AG10803 (cell line): ENCODE measurements at places on chromosomes 4 and X.

- no peak for DNase-seq
Observed at GRCh38 chr4:158211222-158211621, 936 bp downstream of the TMEM144 start.

DNA sequence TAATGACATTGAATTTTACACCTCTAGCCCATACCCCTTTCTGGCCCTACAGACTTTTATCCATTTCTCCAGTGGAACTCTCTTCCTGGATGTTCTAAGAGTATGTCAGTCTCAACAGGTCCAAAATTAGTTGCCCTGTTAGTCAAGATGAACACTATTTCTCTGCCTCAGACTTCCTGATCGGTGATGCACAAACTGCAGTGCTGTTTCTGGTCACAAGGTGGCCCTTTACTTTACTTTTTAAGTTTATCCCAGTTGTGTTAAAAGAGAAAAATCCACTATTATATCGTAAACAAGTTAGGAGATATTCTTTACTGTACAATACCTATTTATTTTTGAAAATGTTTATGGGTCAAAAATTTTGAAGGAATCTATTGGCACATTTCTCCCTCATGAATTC lies 13.1 kb downstream of the TCEAL7 start:
- peak; percentile 39 for DNase-seq

DNA sequence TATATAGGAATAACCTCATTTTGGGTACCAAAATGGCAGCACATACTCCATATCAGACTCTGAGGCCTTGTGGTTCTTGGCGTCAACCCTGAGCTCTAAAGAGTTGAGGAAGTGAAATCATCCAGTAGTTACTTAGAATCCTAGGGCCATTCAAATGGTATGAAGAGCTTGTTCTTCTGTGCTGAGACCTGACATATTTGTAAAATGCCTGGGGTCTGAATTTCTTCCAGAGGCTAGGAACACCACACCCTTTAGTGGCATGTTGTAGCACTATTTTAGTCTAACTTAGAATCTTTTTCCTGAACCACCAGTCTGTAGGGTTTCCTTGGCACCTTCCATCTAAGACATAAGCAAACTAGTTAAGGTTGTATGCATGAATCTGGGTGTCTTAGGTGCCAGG lies 18.1 kb upstream of the GDPD2 start:
- DNase-seq = peak; percentile 4

DNA sequence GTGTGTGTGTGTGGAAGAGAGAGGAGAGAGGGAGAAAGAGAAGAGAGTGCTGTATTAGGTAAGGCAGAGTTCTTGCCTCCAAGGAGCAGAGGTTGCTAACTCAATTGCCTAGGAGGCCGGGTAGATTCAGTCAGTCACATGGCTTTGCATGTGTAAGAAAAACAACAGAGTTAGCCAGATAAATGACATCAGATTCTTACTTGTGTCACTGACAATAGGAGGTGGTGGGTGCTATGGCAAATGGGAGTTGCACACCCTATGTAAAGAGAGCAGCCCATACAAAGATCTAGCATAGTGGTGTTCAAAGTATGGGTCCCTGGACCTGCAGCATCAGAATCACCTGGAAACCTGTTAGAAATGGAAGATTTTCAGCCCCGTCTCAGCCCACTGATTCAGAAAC lies 14.4 kb upstream of the PGRMC2 start:
- DNase-seq = no peak

- peak; percentile 79 for DNase-seq
Observed at GRCh38 chr4:85724791-85725563, 250.0 kb downstream of the ARHGAP24 start.

DNA sequence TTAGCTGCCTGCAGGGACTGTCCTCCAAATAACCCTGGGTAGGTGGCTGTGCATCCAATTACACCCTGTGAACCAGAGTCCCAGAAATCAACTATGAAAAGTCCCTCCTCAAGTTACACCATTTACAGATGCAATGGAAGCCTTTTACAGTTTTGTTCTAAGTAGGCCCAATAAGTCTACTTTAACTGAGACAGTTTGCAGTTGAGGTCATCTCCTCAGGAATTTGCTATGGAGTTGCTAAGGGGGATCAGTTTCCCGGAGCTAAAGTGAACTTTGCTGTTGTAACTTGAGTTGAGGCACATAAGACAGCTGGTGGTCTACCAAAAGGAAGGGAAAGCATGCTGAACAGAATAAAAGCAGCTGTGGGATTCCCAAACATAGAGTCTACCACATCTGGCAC lies 121.6 kb upstream of the STK26 start:
- no peak for DNase-seq

DNA sequence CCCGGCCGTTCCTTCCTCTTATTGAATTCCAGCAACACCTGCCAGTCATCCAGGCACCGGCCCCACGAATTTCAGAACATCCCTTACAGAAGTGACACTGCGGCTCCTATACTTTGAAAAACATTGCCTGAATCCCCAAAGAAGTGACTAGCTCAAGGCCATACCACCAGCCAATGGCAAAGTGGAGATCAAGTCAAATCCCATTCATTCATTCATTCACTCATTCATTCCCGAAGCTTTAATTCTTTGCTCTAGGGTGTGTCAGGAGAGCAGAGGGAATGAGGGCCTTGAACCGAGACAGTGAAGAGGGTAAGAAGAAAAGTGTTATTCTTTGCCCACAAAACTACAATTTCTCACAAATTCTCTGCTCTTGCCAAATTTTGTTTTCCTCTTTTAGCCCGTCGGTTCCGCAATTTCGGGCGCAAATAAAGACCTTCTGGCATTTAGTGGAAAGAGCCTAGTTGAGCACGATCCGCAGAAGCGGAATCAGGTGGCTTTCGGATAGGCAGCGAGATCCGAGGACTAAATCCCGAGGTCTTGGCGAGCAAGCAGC lies 824 bp upstream of the HMGB3 start:
- no peak for DNase-seq

GRCh38 chr4:61201961-61202637 lies 2.0 kb downstream of the ADGRL3 start:
- no peak for DNase-seq

DNA sequence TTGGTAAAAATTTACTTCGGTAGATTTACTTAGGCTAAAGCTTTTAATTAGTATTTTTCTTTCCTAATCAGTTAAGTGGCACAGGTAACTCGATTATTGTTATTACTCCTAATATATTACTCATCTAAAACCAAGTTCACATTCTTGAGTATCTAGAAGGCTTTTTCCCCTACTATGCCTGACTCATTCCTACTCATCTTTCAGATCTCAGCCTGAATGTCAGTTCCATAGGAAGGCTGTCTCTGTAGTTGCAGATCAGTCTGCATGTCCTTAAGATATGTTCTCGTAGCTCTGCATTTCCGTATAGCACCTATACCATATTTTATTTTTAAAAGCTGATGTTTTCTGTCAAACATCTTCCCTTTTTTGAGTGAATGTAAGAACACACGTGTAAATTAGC lies 5.9 kb upstream of the FAM184B start:
- no peak for DNase-seq

GRCh38 chr4:23153076-23153475 lies 460.3 kb downstream of the GBA3 start:
- DNase-seq = no peak

DNA sequence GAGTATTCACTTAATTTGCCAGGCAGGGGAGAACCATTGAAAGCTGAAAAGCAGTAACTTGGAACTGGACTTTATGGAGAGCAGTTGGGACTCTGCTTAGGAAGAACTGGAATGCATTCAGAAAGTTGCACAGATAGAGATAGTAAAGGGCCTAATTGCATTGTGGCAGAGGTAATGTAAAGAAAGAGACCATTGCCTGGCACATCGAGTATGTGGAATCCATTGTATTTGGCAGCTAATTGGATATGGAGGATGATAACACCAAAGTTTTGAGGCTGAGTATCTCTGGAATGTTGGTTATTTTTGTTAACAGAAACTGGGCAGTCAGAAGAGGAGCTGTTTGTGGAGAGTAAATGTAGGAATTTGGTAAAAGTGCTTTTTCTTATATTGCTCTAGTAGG lies 169.9 kb downstream of the BMPR1B start:
- DNase-seq = peak; percentile 5

- no peak for DNase-seq
Observed at GRCh38 chr4:6097581-6097980, 79.3 kb upstream of the C4orf50 start.

GRCh38 chr4:100299046-100299840 lies 109.0 kb upstream of the DDIT4L start:
- peak; percentile 99 for DNase-seq

- DNase-seq = no peak
Observed at GRCh38 chr4:76716020-76716419, 181.9 kb downstream of the SOWAHB start.

- DNase-seq = no peak
Observed at GRCh38 chr4:70704931-70705182, 16.5 kb downstream of the UTP3 start.

GRCh38 chr4:148793221-148793620 lies 351.0 kb upstream of the NR3C2 start:
- no peak for DNase-seq

DNA sequence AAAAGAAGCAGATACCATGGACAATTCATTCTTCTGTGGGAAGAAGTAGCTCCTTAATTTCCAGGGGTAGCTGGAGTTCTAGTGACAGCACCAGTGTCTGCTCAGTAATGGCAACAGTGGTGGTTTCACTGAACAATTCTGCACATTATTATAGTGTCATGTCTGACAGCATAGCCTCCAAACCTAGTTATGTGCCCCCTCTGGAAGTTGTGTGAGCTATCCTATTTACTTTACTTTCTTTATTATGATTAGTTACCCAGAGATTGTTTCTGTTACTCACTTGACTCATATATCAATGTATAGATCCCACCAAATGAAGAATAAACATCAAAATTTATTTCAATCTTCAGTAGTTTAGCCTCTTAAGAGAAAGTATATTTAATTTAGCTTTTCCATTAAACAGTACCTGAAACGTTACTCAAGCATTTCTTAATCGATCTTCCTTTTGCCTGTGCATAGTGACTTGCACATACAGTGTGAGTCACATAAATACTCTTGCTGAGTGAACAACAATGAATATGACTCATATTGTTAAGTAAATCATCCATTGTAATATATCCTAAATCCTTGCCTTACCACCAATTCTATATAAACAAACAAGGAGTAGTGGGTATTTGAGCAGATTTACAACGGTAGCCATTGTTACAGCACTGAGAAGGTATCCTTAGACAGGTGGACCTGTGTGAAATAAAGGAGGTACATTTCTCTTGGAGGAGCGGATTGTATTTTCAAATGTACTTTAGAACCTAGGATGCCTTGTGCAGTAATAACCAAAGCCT lies 534.7 kb downstream of the ANKRD50 start:
- DNase-seq = peak; percentile 52

GRCh38 chr4:26223155-26223554 lies 97.7 kb upstream of the RBPJ start:
- DNase-seq = peak; percentile 39

DNA sequence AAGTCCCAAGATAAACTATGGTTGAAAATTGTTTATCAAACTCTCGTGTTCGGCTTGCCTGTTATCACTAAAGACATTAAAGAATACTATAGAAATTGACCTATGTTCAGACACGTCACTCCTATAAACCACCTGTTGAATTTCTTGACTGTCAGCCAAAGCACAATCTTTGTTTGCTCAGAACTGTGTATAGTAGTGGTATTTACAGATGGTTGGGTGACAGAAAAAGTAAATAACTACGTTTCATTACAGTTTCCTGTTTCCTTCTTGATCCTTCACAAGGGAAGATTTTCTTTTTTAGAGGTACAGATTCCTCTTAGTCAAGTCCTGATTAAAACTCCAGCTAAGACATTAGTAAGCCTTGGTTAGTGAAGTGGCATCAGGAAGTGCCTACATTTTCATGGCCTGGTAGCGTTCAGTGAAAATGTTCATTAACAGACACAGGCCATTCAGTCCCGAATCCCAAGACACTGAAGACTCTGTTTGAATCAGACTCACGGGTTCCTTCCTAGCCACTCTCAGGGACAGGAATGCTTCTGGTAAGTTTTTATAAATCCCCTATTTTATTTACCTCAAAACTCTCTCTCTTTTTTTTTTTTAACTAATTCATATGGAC lies at the start of gene SMIM31:
Gene SMIM31, plus strand, starts transcription at position 259 of the 616 bp plus-strand sequence. CDS start 16,313 bp downstream, outside the sequence.
- DNase-seq = no peak

GRCh38 chr4:153537493-153537960 lies 71.4 kb downstream of the TMEM131L start:
- no peak for DNase-seq

- DNase-seq = peak; percentile 63
Observed at GRCh38 chr4:88033309-88033708, 25.9 kb downstream of the PKD2 start.

GRCh38 chr4:148170408-148171365 lies 271.5 kb downstream of the NR3C2 start:
- no peak for DNase-seq

GRCh38 chr4:7843831-7844593 lies 95.6 kb downstream of the AFAP1 start:
- peak; percentile 84 for DNase-seq

DNA sequence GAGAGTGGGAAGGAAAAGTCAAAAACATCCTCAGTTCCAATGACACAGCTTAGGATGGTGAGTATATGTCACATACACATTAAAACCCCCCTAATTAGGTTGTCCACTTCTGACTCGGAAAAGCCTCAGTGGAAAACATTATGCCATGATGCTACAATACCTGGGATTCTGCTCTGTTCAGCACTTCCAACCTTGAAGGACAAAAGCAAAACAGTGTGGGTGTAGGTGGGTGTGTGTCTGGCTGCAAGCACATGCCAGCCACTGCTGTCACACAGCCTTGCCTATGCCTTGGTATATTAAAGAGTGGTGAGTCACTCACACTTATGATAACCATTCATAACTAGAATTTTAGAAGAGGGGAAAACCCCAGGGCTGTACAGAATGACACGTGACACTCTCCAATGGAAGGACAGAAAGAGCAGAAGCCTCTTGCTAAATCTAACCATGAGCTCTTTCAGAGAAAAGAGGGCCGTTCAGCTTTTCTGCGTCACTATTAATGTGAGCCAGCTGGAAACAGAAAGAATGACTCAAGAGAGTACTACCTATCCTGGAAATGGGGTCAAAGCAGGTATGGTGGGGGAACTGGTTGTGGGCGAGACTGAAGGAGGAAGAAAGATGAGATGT lies 159.6 kb downstream of the TET2 start:
- no peak for DNase-seq

- peak; percentile 62 for DNase-seq
Observed at GRCh38 chr4:186823989-186824388, 100.3 kb upstream of the FAT1 start.

DNA sequence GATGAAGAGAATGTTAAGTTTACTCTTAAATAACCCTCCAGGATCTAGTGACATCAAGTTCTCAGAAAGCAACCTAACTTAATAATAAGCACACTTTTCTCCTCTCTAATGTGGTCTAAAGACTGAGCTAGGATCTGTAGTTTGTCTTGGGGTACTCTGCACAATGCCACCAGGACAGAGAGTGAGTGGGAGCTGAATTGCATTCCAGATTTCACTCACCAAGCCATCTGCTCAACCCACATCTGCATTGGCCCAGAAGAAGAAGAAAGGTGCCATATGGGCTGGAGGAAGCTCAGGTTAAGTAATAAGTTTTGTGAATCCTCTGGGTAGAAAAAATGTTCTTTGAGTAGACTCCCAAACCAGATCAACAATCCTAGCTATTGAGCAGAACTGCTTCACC lies 384.6 kb downstream of the PPP3CA start:
- DNase-seq = no peak
